Renal pelvis (tissue), 12 donors: ENCODE measurements at places on chromosomes 3 and 15. TPM values are rescaled to one million over a fixed set of nuclear protein-coding genes. Genes with fewer than 3 reads are reported as not detected.

GRCh38 chr15:62612771-62613170 is 429.8 kb upstream of the TPM1 start:
- no peak for DNase-seq

DNA sequence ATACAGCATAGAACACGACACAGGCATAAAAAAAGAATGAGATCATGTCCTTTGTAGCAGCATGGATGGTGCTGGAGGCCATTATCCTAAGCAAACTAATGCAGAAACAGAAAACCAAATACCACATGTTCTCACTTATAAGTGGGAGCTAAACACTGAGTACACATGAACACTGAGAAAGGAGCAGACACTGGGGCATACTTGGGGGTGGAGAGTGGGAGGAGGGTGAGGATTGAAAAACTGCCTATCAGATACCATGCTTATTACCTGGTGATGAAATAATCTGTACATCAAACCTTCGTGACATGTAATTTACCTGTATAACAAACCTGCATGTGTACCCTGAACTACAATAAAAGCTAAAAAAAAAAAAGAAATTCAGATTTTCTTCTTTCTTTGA is 100.4 kb downstream of the PPM1L start:
- DNase-seq, result no peak

- DNase-seq, result no peak
Observed at GRCh38 chr3:192818126-192818525, 90.8 kb upstream of the FGF12 start.

Gene CAND2
- polyA plus RNA-seq, result 9.0 TPM

Gene BBX
- polyA plus RNA-seq, result 65.2 TPM

Gene CFAP20DC
- polyA plus RNA-seq, result 4.8 TPM

Gene CDAN1
- polyA plus RNA-seq, result 20.8 TPM

Gene IGSF11
- 4.3 TPM for polyA plus RNA-seq
